Activated CD8-positive, alpha-beta T cell treated with anti-CD3 and anti-CD28 coated beads, Interleukin-2, amount 10 ng/mL, durations not matched to agents 7 days and 5 days (primary cell): ENCODE measurements at places on chromosomes 13 and 19.
A peak's percentile ranks its signal among the peaks of the same experiment; 100 is the strongest.

GRCh38 chr19:34118879-34119748, 53.2 kb upstream of the LSM14A start:
- DNase-seq, result no peak

DNA sequence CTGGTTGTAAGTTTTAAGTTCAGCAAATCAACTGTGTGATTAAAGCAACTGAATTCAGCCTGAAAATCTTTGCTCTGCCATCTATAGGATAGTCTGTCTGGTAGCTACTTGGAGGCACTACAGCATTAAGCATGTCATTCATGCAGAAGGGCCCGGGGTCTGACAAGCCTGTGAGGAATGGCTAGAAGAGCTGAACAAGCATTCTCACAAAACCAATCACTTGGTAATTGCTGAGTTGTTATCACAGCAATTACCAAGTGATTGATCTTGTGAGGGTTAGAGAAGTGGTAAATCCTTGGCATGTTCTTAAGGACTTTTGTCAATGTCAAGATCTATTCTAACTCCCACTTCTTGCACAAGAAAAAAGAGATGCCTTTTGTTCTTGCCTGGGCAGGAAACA, 356.1 kb downstream of the FGF14 start:
- no peak for DNase-seq

DNA sequence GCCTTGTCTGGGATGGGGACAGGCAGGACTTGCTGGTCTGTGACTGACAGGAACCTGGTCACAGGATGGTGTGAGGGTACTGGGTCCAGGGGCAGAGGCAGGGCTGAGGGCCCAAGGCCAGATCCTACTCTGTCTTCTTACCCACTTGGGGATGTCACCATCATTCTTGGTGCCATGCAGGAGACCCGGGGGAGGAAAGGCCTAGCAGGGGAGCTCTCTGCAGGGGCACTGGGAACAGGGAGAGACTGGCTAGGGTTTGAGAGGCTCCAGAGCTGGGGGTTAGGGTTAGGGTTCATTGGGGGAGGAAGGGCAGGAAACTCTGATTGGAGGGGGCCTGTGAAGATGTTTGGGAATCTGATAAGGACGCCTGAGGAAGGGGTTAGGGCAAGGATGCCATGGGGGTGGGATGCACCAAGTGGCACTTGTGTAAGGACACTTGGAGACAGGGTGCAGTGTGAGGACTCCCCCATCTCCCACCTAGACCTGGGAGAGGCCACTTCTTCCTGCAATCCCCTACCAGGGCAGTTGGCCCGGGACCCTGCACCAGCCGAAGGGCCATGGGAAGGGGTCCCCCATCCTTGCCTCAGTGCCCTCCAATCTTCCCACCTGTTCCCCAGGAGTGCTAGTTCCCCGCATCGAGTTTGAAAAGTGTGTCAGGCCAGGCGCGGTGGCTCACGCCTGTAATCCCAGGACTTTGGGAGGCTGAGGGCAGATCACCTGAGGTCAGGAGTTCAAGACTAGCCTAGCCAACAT, 6.9 kb downstream of the PRR36 start:
- no peak for DNase-seq

DNA sequence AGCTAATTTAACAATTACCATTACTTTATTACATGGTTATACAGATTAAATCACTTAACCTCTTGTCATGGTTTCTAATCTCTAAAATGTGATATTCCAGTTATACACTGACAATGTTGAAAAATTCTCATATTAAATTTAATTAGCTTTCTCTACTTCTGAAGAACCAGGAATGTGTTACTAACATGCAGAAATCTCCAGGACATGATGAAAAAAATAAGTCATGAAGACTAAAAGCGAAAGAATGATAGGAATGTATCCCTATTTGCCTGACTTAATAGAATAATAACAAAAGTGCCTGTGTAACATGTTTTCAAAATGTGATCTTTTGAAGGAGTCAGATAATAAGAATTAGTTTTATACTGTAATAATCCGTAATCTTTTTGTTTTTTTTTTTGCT, 2823.7 kb upstream of the PCDH20 start:
- no peak for DNase-seq

DNA sequence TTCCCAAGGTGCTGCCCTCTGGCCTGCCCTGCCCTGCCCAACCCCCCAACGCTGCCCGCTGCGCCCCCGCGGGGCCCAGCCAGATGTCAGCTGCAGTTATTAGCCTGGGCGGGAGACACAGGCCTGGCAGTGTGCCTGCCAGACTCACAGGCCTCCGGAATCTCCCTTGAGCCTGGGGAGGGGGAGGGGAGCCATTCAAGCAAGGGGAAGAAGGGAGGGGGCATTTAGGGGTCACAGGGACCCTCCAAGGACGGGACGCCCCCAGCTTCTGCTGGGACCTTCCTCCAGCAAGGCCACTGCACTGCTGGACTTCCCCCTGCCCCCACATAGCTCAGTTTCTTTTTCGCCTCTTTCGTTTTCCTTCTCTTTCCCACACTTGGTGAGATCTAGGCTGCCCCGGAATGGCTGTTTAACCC, 2.6 kb upstream of the JUNB start:
- DNase-seq, result no peak

DNA sequence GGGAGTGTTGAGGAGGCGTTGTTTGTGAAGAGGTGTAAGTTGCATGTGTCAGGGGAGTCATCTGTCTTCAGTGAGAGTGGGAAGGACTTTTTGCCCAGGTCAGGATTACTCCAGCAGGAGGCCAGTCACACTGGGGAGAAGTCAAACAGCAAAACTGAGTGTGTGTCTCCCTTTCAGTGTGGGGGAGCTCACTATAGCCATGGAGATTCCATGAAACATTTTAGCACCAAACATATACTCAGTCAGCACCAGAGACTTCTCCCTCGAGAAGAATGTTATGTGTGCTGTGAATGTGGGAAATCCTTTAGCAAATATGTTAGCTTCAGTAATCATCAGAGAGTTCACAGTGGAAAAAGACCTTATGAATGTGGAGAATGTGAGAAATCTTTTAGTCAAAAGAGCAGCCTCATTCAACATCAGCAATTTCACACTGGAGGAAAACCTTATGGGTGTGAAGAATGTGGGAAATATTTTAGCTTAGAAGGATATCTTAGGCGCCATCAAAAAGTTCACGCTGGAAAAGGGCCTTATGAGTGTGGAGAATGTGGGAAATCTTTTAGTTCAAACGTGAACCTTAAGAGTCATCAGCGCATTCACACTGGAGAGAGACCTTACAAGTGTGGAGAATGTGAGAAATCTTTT, 8.4 kb upstream of the ZNF587 start:
- DNase-seq, result no peak

GRCh38 chr13:80055847-80056246, 285.1 kb downstream of the SPRY2 start:
- DNase-seq, result no peak

- peak; percentile 53 for DNase-seq
Measured at GRCh38 chr13:98839856-98840769, 87.6 kb upstream of the SLC15A1 start.

GRCh38 chr19:41813911-41814310, 17.5 kb downstream of the CEACAM3 start:
- DNase-seq, result no peak

DNA sequence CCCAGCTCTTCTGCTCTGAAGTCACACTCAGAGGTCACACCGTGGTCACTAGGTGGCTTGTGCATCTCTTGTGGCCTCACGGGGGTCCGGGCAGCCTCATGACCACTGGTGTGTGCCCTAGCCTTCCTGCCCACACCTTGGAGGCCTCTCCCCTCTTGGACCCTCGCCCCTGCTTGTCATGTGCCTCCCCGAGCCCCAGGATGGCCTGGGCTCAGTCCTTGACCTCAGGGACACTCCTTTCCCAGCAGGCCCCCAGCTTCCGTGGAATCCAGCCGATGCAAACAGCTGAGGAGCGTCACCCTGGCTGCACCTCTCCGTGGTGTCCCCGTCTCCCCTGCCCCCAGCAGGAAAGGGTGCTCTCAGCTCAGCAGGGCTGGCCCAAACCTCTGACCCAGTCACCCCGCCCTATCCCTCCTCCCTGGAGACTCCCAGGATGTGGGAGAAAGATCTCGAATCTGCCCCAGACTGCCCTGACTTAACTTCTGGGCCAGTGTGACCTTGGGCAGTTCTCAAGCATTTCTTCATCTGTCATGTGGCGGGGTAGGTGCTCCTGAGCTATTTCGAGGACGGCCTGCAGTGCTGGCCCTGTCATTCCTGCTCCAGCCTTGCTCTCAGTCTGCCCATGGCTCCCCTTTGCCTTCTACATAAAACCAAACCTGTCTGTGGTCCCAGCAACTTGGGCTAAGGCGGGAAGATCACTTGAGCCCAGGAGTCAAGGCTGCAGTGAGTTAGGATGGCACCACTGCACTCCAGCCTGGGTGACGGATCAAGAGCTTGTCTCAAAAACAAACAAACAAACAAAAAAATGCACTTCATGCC, 4.6 kb upstream of the SLC25A42 start:
- DNase-seq, result no peak

- no peak for DNase-seq
Measured at GRCh38 chr13:106090001-106090400, 445.5 kb downstream of the EFNB2 start.

- DNase-seq, result no peak
Measured at GRCh38 chr13:47421525-47421924, 524.7 kb upstream of the HTR2A start.

DNA sequence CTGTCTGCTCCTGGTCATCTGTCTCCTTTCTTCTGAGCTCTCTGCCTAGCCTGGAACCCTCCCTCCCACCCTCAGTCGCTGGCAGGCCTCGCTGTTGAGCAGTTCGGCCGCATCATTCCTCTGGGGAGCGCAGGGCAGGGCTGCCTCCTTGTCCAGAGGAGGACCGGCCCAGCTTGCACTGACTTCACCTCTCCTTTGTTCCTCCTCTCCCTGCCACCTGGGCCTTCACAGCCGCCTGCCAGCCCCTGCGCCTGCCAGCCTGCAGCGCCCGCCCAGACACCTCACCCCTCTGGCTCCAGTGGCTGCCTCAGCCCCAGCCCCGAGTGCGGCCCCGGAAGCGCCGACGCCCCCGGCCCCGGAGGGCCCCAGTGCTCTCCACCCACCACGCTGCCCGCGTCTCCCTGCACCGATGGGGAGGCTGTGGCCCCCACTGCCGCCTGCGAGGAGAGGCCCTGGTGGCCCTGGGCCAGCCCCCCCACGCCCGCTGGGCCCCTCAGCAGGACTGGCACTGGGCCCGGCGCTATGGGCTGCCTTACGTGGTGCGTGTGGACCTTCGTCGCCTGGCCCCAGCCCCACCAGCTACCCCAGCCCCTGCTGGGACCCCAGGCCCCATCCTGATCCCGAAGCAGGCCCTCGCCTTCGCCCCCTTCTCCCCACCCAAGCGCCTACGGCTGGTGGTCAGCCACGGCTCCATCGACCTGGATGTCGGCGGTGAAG, 7.2 kb downstream of the KMT5C start:
- no peak for DNase-seq

DNA sequence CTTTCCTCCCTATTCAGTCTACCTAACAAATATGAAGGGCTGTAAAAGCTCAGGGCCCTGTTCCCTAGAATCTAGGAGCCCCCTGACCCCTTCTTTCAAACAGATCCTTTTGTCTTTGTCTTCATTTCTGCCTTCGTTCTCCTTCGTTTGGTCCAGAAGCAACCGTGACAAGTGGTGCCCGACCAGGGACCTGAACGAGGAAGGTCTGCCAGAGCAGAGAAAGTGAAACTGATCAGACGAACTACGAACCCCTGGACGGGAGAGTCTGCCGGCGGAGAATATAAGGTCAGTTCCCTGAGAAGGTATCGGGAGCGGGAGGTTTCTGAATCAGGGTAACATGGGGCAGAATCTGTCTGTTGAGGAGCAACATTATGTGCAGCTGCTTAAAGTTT, 751 bp downstream of the ERVK3-1 start:
- peak; percentile 36 for DNase-seq

GRCh38 chr13:113441661-113442060, 11.6 kb downstream of the ADPRHL1 start:
- no peak for DNase-seq
